SK-N-MC (cell line): ENCODE measurements at places on chromosomes 5 and 9.

- no peak for DNase-seq
Measured at GRCh38 chr9:112971415-112971814, 40.6 kb downstream of the ZNF883 start.

DNA sequence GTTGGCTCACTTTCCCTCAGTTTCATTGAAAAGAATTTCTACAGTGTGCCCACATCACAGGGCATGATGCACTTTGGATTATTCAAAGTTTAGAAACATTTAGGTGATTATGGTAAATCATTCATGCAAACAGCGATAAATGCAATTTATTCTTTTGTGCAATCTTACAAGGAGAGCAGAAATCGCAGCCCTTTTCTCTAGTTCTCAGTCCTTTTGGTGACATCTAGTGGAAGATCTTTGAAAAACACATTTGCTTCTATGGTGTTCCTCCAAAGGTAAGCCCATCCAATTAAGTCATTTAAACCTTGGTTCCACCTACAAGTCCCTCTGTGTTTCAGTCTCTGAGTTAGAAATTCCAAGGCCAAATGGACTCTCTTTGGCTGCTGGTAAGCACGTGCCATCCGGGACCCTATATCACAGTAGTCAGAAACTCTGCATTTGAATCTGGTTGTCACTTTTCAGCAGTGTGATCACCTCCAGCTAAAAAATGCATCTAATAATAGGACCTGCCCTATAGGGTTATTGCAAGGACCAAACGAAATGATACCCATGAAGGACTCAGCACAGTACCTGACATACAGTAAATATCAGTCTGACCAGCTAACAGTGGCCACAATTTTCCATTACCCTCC, 66.4 kb downstream of the MACROH2A1 start:
- peak; percentile 28 for DNase-seq

DNA sequence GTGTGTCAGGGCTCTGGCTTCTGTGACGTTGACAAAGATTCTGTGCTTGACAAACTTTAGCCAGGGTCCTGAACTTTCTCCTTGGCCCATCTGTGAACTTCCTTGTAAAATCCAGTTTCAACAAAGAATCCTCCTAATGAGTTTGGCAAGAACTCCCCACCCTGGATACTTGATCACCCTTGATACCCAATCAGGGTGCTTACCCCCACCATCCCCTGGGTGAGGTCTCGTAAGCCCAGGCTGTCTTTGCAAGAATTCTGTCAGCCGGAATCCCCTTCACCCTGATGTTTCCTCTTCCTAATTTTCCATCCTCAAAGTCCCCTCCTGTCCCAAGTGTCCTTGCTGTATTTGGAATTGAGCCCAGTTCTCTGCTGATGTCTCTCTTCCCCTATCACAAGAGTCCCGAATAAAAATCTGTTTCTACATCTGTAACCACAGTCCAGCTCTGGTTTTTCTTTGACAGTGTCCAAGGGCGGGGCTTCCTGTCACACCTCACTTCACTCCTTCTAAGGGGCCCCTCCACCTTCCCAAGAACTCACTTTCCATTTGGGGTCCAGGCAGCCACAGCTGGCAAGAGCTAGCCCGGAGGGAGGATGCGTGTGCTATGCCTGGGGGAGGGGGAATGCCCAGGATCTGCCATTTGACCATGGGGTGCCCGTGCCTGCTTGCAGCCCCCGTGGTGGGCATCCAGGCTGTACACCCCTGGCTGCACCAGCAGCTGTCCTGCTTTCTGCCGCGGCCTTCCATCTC, 2.7 kb upstream of the CARD19 start:
- DNase-seq: no peak

DNA sequence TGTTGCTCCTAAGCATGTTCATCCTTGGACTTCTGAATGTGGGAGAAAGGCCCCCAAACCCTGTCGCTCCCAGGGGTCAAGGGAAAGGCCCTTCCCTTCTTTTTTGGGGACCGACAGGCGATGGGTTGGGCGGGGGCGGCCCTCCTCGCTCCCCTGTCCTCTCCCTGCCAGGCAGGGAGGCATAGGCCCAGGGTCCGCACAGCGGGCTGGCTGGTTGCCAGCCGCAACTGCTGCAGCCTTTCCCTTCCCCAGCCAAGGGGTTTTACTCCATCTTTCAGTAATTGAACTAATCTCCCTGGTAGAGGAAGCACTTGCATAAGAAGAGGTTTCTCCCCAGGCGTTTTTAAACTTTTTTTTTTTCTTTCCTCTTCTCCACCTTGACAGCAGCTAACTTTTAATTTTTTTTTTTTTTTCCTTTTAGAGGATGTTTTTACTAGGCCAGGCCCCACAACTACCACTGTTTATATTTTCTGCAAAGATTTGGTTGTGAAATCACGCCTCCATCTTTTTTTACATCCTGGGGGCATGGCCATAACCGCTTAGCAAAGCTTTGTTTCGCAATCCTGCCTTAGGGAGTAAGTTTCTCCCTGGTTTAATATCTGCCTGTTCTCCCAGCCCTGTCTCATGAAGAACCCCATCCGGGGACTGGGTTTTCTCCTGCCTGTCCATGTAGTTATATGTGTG, 216.9 kb upstream of the ZNF608 start:
- peak; percentile 92 for DNase-seq

- DNase-seq: no peak
Measured at GRCh38 chr5:79800979-79801827, 111.6 kb downstream of the CMYA5 start.

DNA sequence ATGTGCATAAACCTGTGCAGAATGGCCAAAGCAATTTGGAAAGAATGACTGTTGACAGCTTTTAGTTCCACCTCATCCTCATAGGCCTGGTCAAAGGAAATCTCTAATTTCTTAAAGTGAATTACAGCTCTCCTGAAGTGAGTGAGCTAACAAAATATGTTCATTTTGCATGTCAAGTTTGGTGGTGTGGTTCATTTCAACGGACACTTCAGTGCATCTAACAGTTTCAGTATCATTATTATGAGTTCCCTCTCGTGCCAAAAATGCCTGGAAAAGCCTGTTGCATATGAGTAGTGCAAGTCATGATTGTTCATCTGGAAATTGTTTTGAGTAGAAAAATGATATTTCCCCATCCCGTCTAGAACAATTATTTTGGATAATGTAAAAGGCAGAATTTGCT, 53.2 kb upstream of the HMHB1 start:
- no peak for DNase-seq

DNA sequence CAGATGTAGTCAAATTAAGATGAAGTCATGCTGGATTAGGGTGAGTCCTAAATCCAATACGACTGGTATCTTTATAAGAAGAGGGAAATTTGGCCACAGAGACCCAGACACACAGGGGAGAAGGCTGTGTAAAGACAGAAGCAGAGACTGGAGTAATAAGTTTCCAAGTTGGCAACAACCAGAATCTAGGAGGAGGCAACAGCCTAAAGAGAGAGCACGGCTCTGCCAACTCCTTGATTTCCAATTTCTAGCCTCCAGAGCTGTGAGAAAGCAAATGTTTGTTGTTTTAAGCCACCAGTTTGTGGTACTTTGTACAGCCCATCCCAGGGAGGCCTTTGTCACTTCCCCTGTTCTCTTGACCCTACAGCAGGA, 74.4 kb downstream of the ATG10 start:
- DNase-seq: no peak

DNA sequence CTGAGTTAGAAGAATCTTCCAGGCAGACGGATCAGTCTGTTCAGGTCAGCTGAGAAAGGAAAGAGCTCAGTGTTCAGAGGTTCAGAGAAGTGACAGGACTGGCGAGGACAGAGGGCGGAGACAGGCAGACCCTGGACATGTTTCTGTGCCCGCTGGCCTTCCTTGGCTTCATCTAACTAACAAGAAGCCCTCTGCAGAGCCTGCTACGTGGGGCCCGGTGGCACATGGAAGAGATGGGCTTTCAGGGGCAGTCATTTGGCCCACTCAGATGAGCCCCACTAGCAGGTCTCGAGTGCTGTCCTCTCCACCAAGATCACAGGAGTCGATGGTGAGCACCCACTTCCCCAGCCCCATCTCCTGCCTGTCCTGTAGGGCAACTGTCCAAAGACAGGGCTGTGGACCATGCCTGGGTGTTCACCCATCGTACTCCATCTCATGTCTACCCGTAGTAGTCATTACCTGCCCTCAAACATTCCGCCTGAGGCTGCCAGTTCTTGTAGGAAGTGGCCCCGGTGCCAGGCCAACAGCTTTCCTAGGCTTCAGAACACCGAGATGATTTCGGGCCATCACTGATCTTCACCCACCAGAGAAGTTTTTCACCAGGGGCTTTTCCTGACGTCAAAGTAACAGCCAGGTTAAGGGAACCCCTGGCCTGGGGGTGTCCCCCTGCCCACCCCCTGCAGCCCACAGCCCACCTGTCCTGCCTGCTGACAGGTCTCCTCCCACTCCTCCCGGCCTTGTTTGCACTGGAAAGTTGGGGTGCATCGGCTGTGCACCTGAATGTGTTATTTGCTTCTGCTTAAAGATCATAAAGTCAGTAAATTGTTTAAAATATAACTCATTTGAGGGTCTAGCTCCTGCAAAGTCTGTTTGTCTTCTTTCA, 14.0 kb downstream of the IRX2 start:
- DNase-seq: no peak

DNA sequence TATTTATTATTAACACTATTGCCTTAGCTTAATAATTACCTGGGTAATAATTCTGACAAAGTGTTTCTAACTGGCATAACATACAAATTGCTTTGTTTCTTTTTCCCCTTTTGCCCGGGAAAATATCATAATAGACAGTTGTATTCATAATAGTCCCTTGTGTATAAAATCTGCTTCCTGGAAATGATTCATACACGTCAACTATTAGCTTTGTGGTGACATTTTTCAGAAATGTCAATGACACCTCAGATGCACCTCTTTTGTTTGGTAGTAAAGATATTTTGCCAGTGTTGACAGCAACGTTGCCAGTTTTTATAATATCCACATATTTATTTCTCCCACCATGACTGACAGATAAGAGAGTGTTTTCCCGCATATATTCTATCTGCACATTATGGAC, 73.0 kb downstream of the RASEF start:
- no peak for DNase-seq

GRCh38 chr5:59193616-59194319, 610.9 kb downstream of the RAB3C start:
- no peak for DNase-seq

DNA sequence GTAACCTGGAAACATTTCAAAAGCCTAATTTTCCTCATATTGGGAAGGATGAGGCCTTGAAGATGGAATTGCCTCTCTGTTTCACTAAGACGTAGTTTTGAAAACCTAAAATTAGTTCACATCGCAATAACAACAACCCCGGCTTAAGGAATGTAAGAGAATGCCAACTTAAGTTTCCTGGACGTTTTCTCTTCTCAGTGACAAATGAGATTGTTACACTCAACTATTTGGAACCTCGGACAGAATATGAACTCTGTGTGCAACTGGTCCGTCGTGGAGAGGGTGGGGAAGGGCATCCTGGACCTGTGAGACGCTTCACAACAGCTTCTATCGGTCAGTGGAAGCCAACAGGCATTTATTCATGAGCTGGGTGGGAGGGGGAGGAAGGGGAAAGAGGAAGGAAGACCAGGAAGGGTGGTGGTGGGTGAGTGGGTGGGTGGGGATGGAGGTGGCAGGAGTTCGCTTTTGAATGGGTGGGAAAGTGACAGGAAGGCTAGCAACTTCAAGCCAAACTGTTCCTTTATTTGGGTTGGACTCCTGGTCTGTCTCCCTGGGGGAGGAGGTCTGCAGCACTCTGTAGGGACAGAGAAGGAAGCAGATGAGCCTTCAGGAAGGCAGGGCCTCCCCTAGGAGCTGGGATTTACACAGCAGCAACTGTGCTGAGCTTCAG, 83.4 kb downstream of the TEK start:
- no peak for DNase-seq
